Left renal pelvis (tissue), 4 donors: ENCODE measurements at places on chromosomes 11 and 22. TPM values are rescaled to one million over a fixed set of nuclear protein-coding genes. Genes with fewer than 3 reads are reported as not detected.

- DNase-seq, result no peak
Observed at GRCh38 chr11:78112582-78113275, 26.7 kb downstream of the ALG8 start.

DNA sequence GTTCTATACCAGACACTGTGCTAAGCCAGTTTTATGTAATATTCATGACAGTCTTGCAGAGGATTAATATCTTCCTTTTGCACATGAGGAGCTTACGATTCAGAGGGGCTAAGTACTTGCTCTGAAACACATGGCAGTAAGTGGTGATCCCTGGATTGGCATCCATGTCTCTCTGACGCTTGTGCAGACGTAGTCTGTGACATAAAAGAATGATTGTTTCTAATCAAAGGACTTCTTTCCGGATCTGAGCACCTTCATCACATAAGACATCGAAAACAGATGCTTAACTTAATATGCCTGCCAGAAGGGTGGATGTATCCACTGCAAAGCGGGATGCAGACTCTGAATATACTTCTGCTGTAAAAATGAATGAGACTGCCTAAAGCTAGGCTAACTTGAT is 74.8 kb downstream of the ARHGAP42 start:
- DNase-seq, result no peak

GRCh38 chr11:105618343-105618955 is 8.6 kb downstream of the GRIA4 start:
- no peak for DNase-seq

Gene UBE2L6
- 45.9 TPM for polyA plus RNA-seq

Gene WT1
- polyA plus RNA-seq, result 126 TPM

Gene OR10A2
- 0.09 TPM for polyA plus RNA-seq
